Activated CD8-positive, alpha-beta memory T cell treated with anti-CD3 and anti-CD28 coated beads, Interleukin-2, amount 10 ng/mL, durations not matched to agents 7 days and 5 days (primary cell): ENCODE measurements at places on chromosomes 4 and X. TPM values are rescaled to one million over a fixed set of nuclear protein-coding genes. Genes with fewer than 3 reads are reported as not detected.

Gene MAP3K15
- 0.38 TPM for total RNA-seq

Gene TEX13C
- not detected for total RNA-seq

Gene NR0B1
- total RNA-seq, result not detected

GRCh38 chr4:24053934-24054333 lies 164.1 kb upstream of the PPARGC1A start:
- no peaks in the 10 kb centered on the region for H3K4me1 ChIP-seq
- H3K4me3 ChIP-seq, result no peak overlapping the region
- no peaks in the 10 kb centered on the region for H3K36me3 ChIP-seq
- H3K27ac ChIP-seq, result no peak overlapping the region

- H3K4me1 ChIP-seq, result no peaks in the 10 kb centered on the region
- no peaks in the 10 kb centered on the region for H3K27me3 ChIP-seq
- H3K27ac ChIP-seq, result no peak overlapping the region
- no peak overlapping the region for H3K4me3 ChIP-seq
- DNase-seq, result no peak
Observed at GRCh38 chr4:181581983-181582382, 661.2 kb upstream of the TENM3 start.

GRCh38 chr4:10981096-10981495 lies 296.5 kb upstream of the CLNK start:
- no peak overlapping the region for H3K27ac ChIP-seq
- no peak for DNase-seq
- H3K36me3 ChIP-seq, result no peaks in the 10 kb centered on the region
- no peaks in the 10 kb centered on the region for H3K27me3 ChIP-seq
- no peaks in the 10 kb centered on the region for H3K4me1 ChIP-seq

- H3K27ac ChIP-seq, result no peak overlapping the region
- H3K4me3 ChIP-seq, result no peak overlapping the region
- no peak for DNase-seq
- H3K27me3 ChIP-seq, result no peaks in the 10 kb centered on the region
- H3K36me3 ChIP-seq, result no peaks in the 10 kb centered on the region
Observed at GRCh38 chrX:108312957-108313356, 125.3 kb downstream of the COL4A6 start.

DNA sequence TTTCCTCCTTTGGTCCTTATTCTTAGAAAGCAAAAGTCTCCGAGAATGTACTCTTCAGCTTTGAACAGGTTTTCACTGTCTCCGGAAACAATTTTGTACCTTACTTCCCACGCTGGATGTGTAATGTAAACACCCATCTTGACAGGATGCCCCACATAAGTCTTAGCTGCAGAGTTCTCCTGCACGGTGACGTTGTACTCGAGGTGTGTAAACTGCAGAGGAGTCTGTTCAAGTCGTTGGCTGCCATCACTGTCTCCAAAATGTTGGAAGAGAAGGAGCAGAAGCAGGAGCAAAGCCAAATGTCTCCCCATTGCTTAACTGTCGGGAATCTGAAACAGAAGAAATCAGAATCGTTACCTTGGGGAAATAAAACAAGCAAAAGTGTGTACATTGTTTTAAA lies 14.1 kb downstream of the FAT1 start:
- no peak overlapping the region for H3K4me3 ChIP-seq
- no peaks in the 10 kb centered on the region for H3K4me1 ChIP-seq
- DNase-seq, result no peak
- no peak overlapping the region for H3K27ac ChIP-seq
- H3K36me3 ChIP-seq, result no peaks in the 10 kb centered on the region
- H3K27me3 ChIP-seq, result no peaks in the 10 kb centered on the region

GRCh38 chr4:2425386-2426068 lies 6.8 kb downstream of the CFAP99 start:
- H3K27ac ChIP-seq, result no peak overlapping the region
- no peak for DNase-seq
- H3K4me1 ChIP-seq, result no peaks in the 10 kb centered on the region
- H3K4me3 ChIP-seq, result no peak overlapping the region
- peaks cover 20% of the 10 kb centered on the region for H3K27me3 ChIP-seq
